ENCODE measurements at places on chromosomes 7 and 10. TPM values are rescaled to one million over a fixed set of nuclear protein-coding genes. Genes with fewer than 3 reads are reported as not detected.

PRSS37 gene
- not detected for total RNA-seq

DNA sequence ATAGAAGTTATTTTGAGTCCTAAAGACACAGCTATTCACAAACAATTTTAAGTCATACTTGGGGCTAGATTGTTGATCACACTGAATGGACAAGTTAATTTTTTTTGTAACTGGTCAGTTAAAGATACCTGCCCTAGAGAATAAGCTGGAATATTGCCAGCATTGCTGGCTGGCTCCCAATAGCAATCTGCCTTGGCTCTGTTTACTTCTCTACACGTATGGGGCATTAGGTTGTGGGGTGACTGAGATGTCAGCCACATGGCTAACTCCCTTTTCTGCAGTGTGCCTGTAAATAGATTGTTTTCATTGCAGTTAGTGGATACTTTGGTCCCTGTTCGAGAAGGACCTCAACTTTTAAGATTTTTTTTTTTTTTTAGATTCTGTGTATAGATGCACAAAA, 128.2 kb downstream of the SEMA3E start:
- no peak overlapping the region for H3K4me3 ChIP-seq
- H3K36me3 ChIP-seq, result no peaks in the 10 kb centered on the region
- no peak for DNase-seq
- H3K4me1 ChIP-seq, result peaks cover 35% of the 10 kb centered on the region

- H3K27me3 ChIP-seq, result no peaks in the 10 kb centered on the region
- DNase-seq, result no peak
- H3K4me1 ChIP-seq, result no peaks in the 10 kb centered on the region
- no peaks in the 10 kb centered on the region for H3K36me3 ChIP-seq
- H3K4me3 ChIP-seq, result no peak overlapping the region
Measured at GRCh38 chr10:43678654-43679053, 30.0 kb upstream of the ZNF32 start.

DNA sequence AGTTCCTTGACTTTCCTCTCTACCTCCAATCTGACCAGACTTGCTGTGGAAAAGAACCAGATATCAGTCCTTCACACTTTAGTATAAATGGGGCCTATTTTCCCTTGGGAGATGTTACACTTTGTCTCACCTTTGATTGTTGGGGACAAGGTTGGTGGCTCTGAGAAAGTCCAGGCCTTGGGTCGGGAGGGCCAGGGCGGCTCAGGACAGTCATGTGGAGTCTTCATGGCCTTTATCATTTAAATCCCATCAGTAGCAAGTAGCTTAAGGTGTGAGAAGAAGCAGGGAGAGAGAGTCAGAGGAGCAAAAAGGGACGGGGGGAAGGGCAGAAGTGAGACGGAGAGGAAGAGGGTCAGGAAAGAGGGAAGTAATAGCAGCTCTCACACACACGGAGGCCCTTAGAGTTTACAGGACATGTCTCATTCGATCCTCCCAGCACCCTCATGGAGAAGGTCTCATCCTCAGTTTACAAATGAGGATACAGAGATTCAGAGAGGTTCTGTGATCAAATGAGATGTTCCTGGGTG, 40.5 kb downstream of the TBATA start:
- H3K27me3 ChIP-seq, result no peaks in the 10 kb centered on the region
- H3K36me3 ChIP-seq, result peaks cover 12% of the 10 kb centered on the region

DNA sequence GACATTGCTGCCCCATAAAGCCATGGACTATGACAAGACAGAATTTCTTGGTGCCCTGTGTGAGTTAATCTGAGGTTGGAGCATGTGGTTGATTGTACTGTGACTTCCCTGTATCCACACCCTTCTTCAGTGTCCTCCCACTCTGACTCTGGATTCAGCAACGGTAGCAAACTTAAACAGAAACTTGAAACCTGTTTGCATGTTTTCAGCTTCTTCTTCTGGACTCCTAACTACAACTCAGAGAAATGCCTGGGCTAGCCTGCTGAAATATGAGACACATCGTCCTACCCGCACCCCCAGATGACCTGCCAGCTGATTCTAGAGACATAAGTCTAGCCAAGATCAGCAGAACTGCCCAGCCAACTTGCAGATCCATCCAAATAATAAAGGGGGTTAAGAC, 78.4 kb downstream of the IPMK start:
- no peak overlapping the region for H3K4me3 ChIP-seq
- no peaks in the 10 kb centered on the region for H3K27me3 ChIP-seq
- peaks cover 6% of the 10 kb centered on the region for H3K4me1 ChIP-seq
- DNase-seq, result peak; percentile 31
- no peaks in the 10 kb centered on the region for H3K36me3 ChIP-seq

All from SJCRH30 (cell line).